ENCODE measurements at places on chromosomes 4 and X. TPM values are rescaled to one million over a fixed set of nuclear protein-coding genes. Genes with fewer than 3 reads are reported as not detected.
A peak's percentile ranks its signal among the peaks of the same experiment; 100 is the strongest.

Gene TMPRSS11E
- total RNA-seq: not detected

DNA sequence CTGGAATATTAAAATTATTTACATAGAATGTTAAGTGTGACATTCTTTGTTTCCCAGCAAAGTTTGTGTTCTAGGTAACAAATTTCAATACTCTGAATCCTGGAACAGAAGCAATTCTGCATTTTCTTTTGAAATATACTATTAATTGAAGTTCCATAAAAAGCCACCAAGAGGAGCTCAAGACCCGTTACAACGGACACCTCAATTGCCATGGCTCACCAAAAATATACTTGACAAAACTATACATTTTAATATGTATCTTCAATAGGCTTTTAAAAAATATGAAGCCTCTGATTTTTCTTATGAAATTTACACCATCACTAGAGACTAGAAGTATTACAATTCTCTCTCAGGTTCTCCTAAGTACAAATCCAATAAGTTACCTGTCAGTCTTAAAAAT is 111.4 kb downstream of the NYX start:
- DNase-seq: peak; percentile 21

Gene AKAP14
- 16.3 TPM for total RNA-seq

DNA sequence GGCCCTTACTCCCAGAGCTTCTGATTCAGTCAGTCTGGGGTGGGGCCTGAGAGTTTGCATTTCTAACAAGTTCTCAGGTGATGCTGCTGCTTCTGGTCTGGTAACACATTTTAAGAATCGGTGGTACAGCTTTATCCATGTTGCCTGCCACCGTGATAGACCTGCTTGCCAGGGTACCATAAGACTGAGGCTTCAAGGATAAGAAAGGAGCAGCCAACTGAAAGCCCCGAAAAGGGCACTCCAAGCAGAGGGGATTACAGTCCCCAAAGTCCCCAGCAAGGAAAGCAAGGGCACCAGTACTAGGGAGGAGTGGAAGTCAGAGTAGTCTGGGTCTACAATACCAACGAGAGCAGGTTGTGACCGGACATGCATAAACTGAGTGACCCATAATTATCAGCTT is 49.8 kb downstream of the APOO start:
- DNase-seq: no peak

Gene VCX2
- total RNA-seq: not detected

Data from spinal cord (tissue), 10 donors.